Posterior vena cava (tissue), 2 donors: ENCODE measurements at places on chromosomes 12 and 14. TPM values are rescaled to one million over a fixed set of nuclear protein-coding genes. Genes with fewer than 3 reads are reported as not detected.
A peak's percentile ranks its signal among the peaks of the same experiment; 100 is the strongest.

DNA sequence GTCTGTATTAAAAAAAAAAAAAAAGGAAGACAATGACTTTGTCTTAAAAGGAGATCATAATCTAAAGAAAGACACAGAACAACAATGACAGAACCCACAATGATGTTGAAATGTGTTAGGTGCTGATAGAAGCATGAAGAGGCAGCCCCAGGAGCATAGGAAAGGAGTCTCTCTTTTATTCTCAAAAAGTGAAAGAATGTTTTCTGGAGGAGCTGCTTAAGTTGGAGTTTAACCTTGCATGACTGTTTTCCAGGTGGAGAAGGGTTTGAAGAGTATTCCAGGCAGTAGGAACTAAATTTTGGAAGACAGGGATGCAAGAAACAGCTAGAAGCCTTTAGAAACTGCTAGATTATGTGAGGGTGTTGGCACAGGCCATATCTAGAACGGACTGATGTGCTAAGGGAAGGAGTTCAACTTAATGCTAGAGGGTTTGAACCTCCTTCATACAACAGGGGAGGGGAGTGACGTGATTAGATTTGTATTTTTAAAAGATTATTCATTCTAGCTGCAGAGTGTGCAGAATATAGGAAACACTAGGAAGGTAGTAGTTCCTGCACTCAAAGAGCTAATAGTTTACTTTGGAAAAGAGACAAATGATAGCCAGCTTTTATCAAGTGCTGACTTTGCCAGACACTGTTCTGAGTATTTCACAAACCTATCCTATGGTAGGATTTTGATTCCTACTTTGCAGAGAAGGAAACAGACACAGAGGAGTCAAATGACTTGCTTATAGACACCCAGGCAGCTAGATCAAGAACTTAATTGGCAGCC lies 4.6 kb upstream of the RPL6 start:
- no peak for DNase-seq

- no peak for DNase-seq
Measured at GRCh38 chr12:19191563-19191962, 62.0 kb downstream of the PLEKHA5 start.

DNA sequence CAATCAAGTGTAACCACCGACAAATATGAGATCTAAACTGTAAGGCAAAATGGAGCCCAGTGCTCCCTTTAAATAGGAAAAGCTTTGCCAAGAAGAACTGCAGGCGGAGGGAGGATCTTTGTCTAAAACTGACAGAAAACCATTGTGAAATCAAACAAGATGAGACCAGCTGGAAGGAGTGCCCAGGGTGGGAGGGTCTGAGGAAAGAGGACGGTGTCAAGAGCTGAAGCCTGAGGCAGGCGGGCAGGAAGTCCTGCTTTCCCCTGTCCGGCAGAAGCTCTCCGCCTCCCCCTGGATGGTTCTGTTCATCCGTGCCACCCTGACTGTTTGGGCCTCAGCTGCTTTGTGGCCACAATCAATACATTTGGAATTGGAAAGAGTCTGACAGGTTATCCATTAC lies 37.5 kb downstream of the CDC42BPB start:
- DNase-seq = peak; percentile 82

- DNase-seq = peak; percentile 63
Measured at GRCh38 chr12:130487636-130488357, 150.1 kb downstream of the PIWIL1 start.

GRCh38 chr12:68264857-68265256 lies 11.5 kb upstream of the IL22 start:
- DNase-seq = no peak

DNA sequence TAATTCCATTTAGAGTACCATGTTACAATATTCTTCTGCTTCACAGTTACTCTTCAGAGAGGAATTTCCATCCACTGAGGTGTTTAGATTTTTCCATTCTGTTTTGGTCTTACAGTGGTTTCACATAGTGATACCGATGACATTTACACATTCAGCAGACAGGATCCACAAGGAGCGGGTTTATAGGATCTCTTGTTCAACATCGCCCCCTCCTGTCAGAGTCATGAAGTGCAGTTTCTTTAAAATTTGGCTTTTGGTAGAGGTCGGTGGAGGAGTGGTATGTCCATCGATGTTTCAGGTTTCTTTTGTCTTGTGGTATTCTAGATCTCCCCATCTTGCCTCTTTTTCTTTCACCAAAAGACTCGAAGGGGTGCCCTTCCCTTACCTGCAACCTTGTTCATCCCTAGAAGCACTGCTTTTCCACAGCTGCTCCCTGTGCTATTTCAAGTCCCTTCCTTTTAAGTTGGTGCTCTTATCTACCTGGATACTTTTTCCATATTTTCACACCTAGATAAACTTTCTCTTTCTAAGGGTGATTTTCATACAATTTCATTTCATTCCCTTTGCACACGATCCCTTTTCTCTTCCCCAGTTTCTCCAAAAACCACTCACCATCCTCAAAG lies 181.3 kb downstream of the ITPR2 start:
- no peak for DNase-seq

DNA sequence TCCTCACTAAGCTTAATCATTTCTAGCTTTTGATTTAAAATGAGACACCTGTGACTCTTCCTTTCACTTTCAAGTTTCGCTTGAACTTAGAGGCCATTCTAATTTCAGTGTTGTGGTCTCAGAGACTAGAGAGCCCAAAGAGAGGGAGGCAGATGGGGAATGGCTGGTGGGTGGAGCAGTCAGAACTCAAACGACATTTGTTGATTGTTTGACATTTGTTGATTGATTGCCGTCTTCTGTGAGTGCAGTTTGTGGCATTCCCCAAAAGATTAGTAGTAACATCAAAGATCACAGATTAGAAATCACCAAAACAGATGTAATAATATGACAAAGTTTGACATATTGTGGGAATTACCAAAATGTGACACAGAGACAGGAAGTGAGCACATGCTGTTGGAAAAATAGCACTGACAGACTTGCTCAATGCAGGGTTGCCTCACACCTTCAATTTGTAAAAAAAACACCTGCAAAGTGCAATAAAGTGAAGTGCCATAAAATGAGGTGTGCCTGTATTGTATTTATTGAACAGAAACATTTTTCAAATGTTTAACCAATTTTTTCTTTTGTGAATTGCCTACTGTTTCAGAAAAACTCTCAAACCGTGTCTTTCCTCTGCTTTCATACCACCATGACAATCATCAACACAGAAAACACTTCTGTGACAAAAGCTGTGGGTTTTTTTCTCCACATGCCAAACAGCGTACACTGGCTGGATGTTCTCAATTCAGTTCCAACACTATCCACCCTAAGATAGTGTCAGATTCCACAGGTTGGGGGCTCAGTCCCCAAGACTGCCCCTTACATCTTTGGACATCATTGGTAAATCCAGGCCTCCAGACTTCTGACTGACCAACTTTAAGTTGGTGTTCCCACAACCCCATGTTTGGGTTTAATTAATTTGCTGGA lies 376.3 kb upstream of the RGS6 start:
- no peak for DNase-seq

- DNase-seq = no peak
Measured at GRCh38 chr12:26513363-26514043, 318.1 kb downstream of the SSPN start.

The ZBTB42 gene
- total RNA-seq = 3.8 TPM

The SPTB gene
- total RNA-seq = 3.3 TPM

The POTEG gene
- total RNA-seq = not detected

The KRT74 gene
- total RNA-seq = not detected

The ALDH1L2 gene
- 25.1 TPM for total RNA-seq

The CACNA1C gene
- total RNA-seq = 71.8 TPM

The HEATR5A gene
- total RNA-seq = 44.6 TPM

The DLK1 gene
- not detected for total RNA-seq

The GALNT16 gene
- 23.4 TPM for total RNA-seq
